T-helper 2 cell (primary cell): ENCODE measurements at places on chromosomes 7 and 10.

GRCh38 chr7:50791363-50791937, 8.8 kb upstream of the GRB10 start:
- no peak for DNase-seq

DNA sequence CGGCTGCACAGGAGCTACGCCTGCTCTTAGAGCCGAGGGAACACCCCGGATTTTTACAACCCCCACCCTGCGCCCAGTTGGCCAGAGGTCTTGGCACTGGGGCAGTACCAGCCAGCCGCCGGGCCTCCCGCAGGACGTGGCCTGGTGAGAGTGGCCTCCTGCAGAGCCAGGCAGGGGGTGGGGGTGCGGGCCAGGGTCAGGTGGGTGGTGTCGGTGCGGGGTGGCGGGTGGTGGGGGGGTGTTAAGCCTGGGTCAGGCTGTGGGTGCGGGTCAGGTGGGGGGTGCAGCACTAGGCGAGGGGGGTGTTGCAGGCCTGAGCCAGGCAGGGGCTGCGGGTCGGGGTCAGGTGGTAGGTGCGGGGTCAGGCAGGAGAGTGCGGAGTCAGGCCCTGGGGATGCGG, 647 bp downstream of the ECHS1 start:
- no peak for DNase-seq

GRCh38 chr7:132590162-132590561, 13.9 kb upstream of the PLXNA4 start:
- DNase-seq = no peak

- DNase-seq = no peak
These were observed 1291.5 kb downstream of the TYW1 start for GRCh38 chr7:68288144-68288593.

GRCh38 chr10:73262105-73262730, 9.8 kb upstream of the MRPS16 start:
- no peak for DNase-seq

GRCh38 chr7:84058311-84059076, 136.1 kb downstream of the SEMA3A start:
- no peak for DNase-seq

DNA sequence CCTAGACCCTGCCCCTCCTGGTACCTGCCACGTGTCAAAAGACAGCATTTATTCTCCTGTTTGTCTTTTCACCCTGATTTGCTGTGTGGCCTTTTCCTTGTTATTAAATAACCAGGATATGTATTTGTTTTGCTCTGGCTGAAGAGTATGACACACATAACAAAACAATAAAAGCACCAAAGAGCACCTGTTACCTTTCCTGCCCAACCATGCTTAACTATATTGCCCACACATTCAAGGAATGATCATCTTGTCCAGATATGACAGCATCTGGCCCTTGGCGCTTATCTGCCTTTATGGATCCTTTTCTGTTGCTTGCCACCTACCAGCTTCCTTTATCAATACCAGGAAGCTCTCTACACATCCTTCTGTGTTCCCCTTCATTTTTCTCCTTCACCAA, 357.7 kb downstream of the FGFR2 start:
- DNase-seq = no peak

- no peak for DNase-seq
These were observed 18.3 kb upstream of the PDE1C start for GRCh38 chr7:32088451-32088881.

GRCh38 chr7:157991351-157991750, 596.3 kb downstream of the PTPRN2 start:
- DNase-seq = no peak

DNA sequence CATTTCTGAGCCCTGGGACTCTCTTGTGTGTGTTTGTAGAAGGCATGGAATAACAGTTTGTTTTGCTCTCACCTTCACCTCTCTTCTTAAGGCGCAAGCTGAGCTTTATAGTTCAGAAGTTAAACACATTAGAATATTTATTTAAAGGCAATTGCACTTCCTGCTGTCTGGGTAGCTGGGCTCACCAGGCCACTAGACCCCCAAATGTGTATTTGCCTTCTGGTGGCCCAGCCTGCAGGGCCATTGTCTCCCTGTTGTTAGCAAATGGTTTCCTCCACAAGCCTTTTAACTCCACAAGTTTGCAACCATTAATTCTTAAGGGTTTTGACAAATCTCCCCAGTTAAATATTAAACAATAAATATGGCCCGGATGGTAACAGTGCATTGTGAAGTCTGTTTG, 31.1 kb upstream of the NEUROD6 start:
- no peak for DNase-seq

GRCh38 chr7:4744391-4745264, 30.8 kb upstream of the AP5Z1 start:
- DNase-seq = peak; percentile 69
